ENCODE measurements at places on chromosomes 11 and 22.

DNA sequence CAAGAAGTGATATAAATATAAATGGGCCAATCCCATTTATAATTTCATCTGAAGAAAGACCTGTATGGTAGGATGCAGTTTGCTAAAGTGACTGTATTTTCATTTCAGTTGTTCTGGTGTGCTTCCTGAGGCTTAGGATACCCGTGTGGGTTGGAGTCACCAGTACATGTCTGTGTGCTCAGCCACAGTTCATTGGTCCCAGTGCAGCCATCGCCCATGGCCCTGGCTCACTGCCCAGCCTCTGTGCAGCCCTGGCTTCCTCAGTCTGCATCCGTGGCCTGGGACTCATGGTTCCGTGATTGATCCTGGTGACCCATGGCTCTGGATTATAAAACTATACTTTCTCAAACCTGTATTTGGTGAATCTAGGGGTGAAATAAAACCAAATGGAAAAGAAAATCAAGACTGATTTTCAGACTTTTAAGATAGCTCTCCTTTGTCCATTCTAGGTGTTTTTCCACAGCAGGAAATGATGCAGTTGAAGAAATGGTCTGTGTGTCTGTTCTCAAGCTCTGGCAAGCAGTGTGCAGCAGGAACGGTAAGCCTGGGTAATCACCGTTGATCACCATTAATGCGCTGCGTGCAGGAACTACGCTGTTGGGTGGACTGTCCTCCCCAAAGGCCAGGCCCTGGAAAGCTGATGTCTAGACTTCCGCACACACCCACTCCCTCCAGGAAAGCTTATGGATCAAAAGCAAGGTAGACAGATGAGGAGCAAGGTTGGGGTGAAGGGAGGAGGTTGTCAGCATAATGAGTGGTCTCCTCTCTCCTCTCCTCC lies 27.2 kb downstream of the TTC12 start:
- no peak for DNase-seq

GRCh38 chr11:112785719-112786118 lies 175.5 kb upstream of the NCAM1 start:
- DNase-seq = no peak

- no peak for DNase-seq
Observed at GRCh38 chr11:76186776-76187279, 19.5 kb downstream of the WNT11 start.

DNA sequence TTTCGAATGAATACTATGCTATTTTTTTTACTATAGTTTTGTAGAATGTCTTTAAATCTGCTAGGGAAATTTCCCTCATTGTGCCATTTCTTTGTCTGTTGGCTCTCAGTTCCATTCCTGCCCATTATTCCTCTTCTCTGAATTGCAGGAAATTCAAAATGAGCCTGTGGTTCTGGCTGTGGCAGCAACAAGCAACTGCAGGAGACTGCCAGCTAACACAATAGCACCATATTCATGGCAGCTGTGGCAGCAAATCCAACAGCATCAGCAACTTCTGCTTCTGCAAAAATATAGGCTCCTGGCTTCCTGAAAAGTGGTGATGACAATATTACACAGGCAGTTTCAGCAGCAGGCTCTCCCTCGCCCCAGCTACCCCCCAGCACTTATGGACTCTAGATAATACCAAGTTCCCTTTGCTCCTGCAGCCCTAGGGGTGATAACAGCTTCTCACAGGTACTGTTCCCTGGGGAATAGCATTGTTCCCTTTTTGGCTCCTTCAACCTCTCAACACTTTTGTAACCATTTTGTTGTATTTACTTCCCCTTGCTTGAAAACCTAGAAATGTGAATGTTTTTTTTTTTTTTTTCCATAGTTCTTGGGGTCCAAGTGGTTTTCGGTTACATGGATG lies 9.3 kb downstream of the PATE4 start:
- DNase-seq = no peak

GRCh38 chr22:38021206-38021605 lies 36.0 kb upstream of the PICK1 start:
- no peak for DNase-seq

DNA sequence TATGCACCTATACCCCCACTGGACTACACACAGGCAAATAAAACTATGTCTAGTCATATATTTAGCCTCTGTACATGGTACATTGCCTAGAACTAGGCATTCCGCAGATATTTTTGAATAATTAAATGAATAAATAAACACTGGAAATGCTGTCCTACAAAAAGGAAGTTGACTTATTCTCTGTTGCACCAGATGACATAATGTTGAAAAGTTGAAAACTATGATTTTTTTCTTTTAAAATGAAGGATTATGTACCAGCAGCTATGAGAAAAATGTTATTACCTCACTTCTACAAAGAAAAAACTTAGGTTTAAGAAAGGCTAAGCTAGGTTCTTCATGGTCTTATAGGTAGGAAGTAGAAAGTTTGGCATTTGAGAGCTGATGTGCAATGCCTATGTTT lies 856.6 kb downstream of the METTL15 start:
- DNase-seq = no peak

GRCh38 chr11:47325271-47326041 lies 27.0 kb downstream of the MYBPC3 start:
- no peak for DNase-seq

Data from effector memory CD8-positive, alpha-beta T cell (primary cell).